ENCODE measurements at places on chromosomes 1 and 21.

- DNase-seq: no peak
These were observed 49.0 kb upstream of the ETS2 start for GRCh38 chr21:38756746-38757145.

DNA sequence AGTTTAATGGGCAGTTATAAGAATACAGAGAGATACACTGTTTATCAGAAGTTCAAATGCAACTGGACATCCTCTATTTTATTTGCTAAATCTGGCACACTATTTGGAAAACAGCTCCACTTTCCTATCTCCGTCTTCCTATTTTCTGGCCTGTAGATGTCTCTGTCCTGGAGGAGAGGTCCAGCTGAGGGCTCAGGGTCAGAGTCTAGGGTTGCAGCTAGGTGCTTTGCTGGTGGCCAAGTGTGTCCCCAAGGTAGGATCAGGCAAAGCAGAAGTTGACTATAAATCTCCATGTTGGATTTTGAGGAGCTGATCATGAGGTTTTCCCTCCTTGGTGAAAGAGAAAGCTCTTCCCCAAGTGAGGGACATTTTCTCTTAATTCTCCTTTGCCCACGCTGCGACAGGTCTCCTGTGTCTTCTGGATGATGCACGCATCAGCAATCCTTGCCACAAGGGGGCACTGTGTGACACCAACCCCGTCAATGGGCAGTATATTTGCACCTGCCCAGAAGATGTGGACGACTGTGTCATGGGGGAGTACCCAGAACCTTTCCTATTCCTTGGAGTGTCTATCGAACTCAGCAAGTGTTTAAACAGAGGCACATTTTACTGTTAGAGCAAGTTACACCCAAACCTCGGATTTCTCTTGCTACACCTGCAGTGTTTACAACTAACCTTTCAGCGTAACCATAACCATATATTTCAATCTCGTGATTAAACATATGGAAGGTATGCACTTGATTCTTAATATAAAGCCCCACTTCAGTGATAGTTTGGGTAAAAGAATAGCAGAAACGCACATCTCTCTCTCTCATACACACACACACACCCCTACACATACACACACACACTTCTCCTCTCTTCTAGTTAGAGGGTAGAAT lies 10.2 kb downstream of the ADAM30 start:
- DNase-seq: peak; percentile 78

DNA sequence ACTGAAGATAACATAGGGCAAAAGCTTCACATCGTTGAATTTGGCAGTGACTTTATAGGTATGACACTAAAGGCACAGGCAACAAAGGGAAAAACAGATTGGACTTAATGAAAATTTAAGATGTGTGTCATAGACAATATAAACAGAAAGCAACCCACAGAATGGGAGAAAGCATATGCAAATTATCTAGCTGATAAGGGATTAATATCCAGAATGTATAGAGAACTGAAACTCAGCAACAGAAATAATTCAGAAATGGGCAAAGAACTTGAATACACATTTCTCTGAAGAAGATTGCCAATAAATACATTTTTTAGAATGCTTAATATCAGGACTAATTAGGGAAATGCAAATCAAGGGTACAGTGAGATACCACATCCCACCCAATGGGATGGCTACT lies 55.2 kb upstream of the ANGPTL1 start:
- no peak for DNase-seq

- DNase-seq: no peak
These were observed 171.7 kb downstream of the COQ8A start for GRCh38 chr1:227111782-227112181.

DNA sequence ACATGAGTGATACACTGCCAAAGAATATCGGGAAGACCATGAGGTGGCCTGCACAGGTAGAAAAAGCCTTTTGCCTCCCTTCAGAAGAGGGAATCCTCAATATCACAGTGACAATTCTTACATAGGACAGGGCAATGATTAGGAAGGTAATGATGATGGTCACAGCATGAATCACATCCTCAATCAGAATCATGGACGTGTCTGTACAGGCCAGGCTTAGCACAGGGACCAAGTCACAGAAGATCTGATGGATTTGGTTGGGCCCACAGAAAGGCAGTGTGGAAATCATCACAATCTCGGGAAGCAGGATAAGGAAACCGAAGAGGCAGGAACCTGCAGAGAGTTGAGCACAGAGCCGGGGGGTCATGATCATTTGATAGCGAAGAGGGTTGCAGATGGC lies 3.2 kb downstream of the OR6K3 start:
- DNase-seq: no peak

DNA sequence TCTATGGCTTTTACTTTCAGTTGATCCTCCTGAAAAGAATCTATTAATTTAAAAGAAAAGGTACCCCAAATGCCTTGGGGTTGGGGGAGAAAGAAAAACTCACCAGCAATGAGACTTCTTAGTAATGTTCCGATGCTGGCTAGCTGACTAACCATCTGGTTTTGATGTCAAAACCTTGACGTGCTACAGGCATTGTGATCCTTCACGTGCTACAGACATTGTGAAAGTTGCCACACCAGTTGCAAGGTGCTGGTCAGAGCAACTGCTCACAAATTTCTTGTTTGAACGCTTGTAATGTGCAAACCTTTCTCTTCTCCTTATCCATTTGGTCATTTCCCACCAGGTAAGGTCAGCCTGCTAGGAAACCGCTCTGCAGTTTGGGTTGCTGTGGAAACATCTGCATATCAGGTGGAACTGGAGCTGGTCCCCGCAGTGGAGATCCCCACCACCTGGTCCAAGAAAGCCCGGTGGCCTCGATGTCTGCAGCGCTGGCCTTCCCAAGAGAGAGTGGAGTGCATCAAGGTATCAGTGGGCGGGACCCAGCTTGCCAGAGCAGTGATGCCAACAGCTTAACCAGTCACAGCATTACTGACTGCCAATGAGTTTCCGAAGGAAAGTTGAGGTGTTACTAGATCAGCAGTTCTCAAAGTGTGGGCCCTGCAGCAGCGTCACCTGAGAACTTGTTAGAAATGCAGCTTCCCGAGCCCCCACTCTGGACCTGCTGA lies 16.1 kb downstream of the MAB21L3 start:
- peak; percentile 31 for DNase-seq

GRCh38 chr1:228360533-228361313 lies 45.9 kb downstream of the TRIM11 start:
- no peak for DNase-seq

GRCh38 chr1:40303051-40303771 lies 13.9 kb downstream of the COL9A2 start:
- DNase-seq: no peak

DNA sequence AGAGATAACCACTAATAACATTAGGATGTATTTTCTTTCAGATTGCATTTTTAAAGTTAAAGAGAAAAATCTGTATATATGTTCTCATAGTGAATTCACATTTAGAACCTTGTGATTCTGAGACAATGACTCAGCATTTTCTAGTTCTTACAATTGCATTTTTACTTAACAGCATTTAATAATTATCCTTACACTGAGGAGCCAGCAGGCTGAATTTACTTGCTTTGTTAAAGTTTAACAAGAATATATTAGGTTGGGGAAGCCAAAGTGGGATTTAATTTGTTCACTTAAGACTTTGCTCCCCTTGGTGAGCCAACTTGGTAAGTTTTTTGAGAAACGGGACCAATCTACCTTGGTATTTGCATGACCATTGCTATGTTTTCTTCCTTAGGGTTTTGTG lies 4.5 kb downstream of the PATJ start:
- DNase-seq: no peak

DNA sequence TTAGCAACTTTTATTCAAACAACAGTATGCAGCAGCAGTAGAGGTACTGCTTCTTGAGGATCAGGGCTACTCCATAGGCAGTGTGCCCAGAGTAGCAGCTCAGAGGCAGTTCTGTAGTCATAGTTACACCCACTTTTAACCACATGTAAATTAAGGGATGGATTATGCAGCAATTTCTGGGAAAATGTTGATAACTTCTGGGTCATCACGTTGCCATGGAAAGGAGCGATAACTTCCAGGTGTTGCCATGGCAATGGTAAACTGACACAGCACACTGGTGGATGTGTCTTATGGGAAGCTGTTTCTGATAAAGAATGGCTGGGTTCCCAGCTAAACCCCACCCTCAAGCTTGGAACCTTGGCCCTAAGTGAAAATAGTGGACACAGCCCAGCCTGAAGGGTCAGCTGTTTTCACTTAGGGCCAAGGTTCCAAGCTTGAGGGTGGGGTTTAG lies 29.0 kb upstream of the PLA2G2A start:
- no peak for DNase-seq

- no peak for DNase-seq
These were observed 4.1 kb upstream of the CHD5 start for GRCh38 chr1:6184083-6184783.

DNA sequence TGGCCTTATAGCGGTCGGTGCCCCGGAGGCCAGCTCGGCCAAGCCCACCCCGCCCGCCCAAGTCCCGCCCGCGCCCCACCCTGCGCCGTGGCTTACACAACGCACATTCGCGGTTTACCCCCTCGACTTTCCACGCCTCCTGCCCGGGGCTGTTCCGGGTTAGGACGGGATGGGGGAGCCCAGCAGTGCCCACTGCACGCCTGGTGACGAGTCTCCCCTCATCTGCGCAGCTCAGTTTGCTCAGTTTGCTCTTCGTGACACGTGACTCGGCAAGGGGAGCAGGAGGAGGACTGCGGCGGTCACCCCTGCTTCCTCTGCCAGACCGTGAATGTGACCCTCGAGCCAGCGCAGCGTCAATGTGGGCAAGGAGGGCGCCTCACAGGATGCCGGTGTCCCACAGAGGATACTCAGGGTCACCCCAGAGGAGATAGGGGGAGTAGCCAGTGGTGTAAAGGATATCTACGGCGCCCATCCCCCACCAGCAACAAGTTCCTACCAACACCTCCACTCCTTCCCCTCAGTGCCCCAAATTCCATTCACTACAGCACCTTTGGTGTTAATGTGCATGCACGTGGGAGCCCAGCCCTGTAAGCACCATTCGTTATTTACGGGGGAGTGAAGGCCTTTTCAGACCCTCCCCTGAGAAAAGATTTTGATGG lies 350 bp upstream of the S100A6 start:
- DNase-seq: peak; percentile 84

GRCh38 chr1:24018611-24019580 lies 38.8 kb upstream of the SRSF10 start:
- DNase-seq: no peak

DNA sequence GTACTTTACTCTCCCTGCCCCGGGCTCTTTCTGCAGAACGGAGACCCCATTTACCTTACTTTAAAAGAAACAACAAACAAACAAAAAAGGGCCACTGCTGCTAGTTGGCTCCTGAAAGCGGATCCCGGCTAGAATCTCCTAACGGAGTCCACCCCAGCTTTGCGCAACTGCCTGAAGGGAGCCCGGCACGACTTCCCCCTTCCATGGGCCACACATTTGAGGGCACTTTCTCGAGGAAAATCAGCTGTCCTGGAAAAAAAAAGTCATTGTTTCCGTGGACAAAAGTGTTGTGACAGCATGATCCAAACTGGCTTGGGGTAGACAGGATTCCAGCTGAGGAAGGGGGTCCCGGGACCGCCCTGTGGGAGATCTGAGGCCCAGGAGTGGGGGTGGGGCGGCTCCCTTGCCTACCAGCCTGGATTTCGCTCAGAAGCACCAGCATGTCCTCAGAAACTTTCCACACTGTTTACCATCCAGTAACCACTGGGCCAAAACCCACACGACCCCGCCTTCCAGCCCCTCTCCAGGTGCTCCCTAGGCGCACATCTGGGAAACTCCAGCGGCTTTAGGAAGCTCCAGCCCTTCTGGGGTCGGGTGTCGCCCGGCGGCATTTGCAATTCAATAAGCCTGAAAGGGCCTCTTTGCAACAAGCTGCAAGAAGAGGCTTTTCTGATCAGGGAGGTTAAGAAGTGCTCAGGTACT lies 4.8 kb downstream of the RIPK4 start:
- DNase-seq: no peak

- DNase-seq: no peak
These were observed 11.2 kb upstream of the RRP15 start for GRCh38 chr1:218273762-218274479.

DNA sequence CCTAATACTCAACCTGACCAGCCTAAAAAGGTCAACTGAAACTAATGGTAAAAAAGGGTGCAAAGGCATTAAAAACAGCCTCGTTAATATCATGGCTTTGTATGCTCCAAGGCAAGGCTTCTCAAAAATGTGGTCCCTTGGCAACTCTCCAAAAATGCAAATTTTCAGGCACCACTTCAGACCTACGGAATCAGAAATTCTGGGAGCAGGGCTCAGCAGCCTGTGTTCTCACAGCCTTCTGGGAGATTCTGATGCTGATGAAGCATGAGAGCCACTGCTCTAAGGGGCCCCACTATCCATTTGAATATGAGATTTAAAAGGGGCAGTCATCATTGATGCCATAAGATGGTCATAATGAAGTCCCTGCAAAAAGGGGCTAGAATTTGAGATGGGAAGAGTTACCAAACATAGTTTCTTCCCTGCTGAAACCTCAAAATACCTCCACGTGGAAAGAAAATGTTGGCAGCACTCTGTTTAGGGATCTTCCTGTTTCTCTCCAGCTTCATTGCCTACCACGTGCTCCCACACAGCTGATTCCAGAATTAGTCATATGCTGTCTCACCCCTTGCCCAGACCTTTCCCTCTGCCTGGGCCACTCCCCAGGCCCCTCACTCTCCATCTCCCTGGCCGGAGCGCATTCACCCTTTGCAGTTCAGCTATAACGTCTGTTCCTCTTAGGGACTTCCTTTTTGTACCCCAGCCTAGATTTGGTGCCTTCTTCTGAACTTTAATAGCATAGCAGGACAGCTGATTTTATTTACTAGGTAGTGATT lies 46.7 kb downstream of the PHC2 start:
- no peak for DNase-seq

GRCh38 chr1:86370601-86371022 lies 25.5 kb downstream of the ODF2L start:
- no peak for DNase-seq

- no peak for DNase-seq
These were observed 10.1 kb upstream of the ELAVL4 start for GRCh38 chr1:50098591-50099021.

DNA sequence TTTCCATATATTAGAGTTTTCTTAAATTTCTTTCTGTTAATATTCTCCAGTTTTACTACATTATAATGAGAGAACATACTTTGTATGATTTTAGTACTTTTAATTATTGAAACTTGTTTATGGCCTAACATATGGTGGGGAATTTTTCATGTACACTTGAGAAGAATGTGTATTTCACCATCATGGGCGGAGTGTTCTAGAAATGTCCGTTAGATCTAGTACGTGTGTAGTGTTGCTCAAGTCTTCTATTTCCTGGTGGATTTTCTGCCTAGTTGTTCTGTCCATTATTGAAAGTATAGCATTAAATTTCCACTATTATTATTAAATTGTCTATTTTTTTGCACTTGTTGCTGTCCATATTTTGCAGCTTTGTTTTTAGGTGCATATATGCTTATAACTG lies 64.0 kb upstream of the RGS21 start:
- DNase-seq: no peak

- DNase-seq: no peak
These were observed 33.7 kb upstream of the PARP1 start for GRCh38 chr1:226441629-226442028.

- no peak for DNase-seq
These were observed 3.4 kb upstream of the PDE9A start for GRCh38 chr21:42650033-42650370.

- no peak for DNase-seq
These were observed 96.2 kb downstream of the LAMC2 start for GRCh38 chr1:183282101-183282855.

GRCh38 chr1:186474208-186474607 lies 13.3 kb upstream of the PDC start:
- DNase-seq: no peak

Measured in activated T-cell treated with anti-CD3 and anti-CD28 coated beads, Interleukin-2, amount 50 U/mL, for 48 hours (primary cell).